ENCODE measurements at places on chromosomes 6 and 20.

GRCh38 chr6:110285306-110286060 lies 72.7 kb downstream of the METTL24 start:
- no peak for DNase-seq

GRCh38 chr20:37969949-37970855 lies 63.1 kb downstream of the TTI1 start:
- no peak for DNase-seq

- DNase-seq = no peak
These were observed 103.5 kb downstream of the MAP7 start for GRCh38 chr6:136446579-136447187.

- no peak for DNase-seq
These were observed 44.8 kb downstream of the TCP11 start for GRCh38 chr6:35096129-35096862.

- peak; percentile 17 for DNase-seq
These were observed 137.0 kb upstream of the STMND1 start for GRCh38 chr6:16964553-16965499.

DNA sequence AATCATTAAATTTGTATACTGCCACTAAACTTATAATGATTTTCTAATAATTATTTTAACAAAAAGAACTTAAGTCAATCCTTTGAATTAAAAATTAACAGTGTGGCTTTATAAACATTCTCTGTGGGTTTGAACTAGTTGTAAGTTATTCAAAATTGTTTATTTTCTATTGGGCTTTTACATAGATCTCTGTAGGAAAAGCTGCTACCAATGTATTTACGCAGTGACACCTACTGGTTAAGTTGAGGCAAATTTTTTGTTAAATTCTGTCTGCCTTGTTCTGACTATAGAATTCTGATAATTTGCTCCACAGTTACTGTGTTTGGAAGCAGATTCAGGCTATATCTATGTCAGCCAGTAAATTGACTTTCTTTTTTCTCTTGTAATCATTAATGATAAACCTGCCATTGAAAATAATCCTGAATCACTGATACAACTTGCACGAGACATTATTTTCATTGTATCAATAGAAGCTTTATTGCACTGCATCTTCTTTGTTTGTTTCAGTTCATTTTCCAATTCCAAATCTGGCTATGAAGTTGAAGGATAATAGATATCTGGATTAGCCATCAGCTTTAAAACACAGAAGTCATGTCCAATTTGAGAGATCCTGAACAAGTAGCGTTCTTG lies 66.0 kb upstream of the UTRN start:
- no peak for DNase-seq

DNA sequence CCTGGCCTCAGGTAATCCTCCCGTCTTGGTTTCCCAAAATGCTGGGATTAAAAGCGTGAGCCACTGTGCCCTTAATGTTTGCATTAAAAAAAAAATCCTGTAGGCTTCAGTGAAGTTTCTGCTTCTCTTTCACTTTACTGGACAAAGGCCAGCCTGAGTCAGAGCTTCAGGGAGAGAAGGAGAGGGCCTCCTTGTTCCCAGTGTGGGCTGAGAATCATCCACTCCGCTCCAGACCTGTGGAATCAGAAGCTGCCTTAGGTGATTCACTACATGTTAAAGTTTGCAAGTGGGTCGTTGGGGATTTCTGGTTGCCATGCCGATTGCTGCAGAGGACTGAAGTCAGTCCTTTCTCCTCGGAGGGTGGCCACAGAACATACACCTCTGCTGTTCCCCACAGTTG lies 113.3 kb upstream of the EEF1E1 start:
- DNase-seq = no peak

- no peak for DNase-seq
These were observed 54.5 kb upstream of the CD2AP start for GRCh38 chr6:47423079-47423478.

GRCh38 chr6:10194816-10195672 lies 219.8 kb downstream of the TFAP2A start:
- DNase-seq = no peak

GRCh38 chr20:20276811-20277530 lies 90.9 kb upstream of the INSM1 start:
- no peak for DNase-seq

DNA sequence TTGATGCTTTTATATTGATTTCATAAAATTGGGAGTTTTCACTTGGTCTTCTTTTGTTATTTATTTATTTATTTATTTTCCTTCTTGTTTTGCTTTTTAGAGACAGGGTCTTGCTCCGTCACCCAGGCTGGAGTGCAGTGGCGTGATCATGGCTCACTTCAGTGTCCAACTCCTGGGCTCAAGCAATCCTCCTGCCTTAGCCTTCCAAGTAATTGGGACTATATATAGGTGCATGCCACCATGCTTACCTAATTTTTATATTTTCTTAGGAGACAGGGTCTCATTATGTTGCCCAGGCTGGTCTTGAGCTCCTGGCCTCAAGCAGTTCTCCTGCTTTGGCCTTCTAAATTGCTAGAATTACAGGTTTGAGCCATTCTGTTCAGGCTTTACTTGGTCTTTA lies 38.3 kb upstream of the MYLK2 start:
- DNase-seq = no peak

DNA sequence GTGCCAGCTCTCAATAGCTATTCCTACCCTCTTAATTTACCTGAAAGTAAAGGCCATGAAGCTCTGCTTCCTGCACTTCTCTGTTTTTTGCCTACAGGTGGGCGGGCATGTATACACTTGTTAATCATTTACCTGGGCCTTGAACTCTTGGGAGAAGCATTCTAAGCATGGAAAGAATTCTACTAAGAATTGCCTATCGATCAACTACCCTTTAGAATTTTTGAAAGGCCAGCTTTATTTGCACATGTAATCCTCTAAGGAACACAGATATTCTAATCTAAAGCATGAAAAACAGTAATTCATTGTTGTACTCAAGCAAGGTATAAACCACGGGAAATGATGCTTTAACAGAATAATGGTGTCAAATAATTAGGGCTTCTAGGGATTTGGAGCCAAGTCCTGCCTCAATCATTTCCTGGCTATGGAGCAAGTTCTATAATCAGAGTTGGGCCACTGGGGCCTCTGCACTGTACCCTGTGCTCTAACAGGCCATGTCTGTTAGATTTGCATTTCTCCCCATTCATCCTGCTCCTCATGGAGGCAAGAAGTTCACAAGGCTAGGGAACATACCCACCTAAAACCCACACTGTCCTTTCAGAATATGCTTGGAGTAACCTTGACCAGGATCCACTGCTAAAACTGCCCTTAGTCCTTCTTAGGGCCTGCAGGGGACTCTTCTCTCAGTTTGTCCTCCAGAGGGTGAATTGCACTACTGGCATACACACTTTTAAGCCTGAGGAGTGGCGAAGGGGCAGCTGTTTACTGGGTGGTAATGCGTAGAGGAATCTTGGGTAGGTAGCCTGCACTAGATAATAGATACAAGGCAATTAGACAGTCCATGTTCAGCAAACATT lies 276.4 kb upstream of the JAG1 start:
- no peak for DNase-seq

- DNase-seq = no peak
These were observed 27.4 kb upstream of the RUNX2 start for GRCh38 chr6:45300736-45301135.

- no peak for DNase-seq
These were observed 3.9 kb upstream of the TEAD3 start for GRCh38 chr6:35500782-35501181.

DNA sequence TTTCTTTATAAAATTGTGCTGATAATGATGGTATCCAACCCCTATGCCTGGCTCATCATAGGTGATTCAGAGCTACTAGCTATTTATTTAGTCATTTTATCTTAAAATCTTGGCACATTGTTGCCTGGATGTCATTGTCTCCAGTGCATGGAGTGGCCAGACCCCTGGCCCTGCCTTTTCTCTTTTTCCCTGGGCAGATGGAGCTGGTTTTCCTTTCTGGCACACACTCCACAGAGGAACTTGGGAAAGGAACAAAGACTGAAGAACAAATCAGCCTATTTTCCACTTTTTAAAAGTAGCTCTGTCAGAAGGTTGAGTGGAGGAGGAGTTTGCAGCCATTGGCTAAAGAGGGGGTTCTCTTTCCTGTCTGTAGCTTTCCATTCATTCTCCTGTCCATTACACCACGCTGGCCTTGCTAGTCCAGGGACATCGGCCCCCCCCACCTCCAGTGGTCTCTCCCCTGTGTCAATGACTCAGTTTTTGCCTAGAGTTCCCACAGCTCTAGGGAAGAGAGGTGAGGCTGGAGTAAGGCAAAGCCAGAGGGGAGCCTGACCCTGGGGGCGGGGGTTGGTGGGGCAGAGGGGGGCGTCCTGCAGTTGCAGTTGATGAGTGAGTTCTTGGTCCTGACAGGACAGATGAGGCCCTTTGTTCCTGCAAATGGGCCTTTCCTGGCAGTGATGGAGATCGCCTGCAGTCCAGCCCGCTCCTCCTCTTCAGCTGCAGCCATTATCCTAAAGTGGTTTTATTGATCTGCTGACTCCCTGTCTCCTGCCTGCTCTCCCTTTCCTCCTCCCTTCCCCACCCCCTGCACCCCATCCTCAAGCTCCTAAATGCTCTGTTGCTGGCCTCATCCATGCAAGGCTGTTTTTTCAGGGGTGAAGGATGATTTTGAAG lies 774.5 kb downstream of the DHX35 start:
- no peak for DNase-seq

GRCh38 chr6:143766185-143766553 lies 77.0 kb upstream of the LTV1 start:
- no peak for DNase-seq

- DNase-seq = no peak
These were observed 284.3 kb upstream of the FERMT1 start for GRCh38 chr20:6407163-6407562.

GRCh38 chr6:148835920-148836441 lies 89.2 kb downstream of the UST start:
- DNase-seq = no peak

DNA sequence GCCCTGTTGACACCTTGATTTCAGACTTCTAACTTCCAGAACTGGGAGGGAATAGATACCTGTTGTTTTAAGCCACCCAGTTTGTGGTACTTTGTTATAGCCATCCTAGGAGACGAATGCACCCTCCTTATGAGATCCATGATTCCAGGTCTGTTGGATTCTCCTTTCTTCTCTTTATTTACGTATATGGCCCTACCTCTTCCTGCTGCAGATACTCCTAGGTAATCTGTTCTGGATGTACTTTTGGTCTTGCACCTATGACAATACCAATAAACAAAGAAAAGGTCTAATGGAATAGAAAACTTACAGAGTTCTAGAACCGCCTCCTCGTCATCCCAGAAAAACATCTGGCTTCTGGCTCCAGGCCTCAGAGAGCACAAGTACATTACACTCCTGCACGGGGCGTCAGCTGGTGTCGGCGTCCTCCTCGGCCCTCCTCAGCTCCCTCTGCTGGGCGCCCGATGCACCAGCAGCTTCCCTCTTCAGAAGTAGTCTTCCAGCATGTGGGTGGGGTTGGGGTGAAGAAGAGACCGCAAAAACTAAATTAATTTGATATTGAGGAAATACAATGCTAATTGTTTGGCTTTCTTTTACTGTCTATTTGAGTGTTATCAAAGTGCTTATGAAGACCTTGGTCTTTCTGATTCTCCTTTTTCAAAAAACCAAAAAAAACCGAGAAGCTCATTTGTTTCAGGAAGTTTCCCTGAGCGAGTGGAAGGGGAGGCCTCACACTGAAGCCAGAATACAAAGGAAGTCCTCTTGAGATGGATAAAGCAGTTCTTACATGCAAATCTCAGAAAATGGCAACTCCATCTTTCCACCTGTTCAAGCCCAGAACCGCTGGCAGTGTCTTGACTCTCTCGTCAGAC lies 9.7 kb upstream of the ATXN1 start:
- peak; percentile 45 for DNase-seq

GRCh38 chr20:8601542-8601912 lies 467.4 kb upstream of the PLCB4 start:
- DNase-seq = no peak

DNA sequence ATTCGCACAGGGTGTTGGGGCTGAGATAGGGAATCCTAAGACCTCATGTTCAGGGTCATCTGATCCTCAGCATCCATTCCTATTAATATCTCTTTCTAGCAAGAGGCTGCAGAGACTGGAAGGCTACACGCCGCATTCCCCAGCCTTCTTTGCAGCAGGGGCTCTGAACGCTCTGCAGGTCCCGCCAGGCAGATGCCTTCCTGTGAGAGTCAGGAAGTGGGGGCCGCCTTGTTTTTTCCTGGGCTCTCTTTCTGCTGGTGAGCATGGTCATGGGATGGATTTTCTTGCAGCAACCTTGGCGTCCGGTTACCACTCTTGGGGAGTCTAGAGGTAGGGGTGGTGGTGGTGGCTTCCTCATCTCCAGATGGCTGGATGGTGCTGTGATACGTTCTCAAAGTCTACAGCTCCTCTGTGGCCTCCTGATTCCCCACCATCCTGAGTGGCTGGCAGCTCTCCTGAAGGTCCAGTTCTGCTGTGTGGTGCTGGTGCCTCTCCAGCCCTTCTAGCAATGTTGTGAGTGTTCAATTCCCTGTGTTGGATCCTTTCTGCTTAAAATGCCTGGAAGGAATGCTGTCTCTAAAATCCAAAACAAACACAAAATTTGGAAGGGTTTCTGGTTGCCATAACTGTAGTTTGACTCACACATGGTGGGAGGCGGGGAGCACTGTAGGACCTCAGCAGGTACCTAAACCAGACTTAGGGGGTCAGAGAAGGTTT lies 111.9 kb downstream of the CEBPB start:
- DNase-seq = no peak

GRCh38 chr6:101758368-101758767 lies 364.9 kb downstream of the GRIK2 start:
- DNase-seq = no peak

DNA sequence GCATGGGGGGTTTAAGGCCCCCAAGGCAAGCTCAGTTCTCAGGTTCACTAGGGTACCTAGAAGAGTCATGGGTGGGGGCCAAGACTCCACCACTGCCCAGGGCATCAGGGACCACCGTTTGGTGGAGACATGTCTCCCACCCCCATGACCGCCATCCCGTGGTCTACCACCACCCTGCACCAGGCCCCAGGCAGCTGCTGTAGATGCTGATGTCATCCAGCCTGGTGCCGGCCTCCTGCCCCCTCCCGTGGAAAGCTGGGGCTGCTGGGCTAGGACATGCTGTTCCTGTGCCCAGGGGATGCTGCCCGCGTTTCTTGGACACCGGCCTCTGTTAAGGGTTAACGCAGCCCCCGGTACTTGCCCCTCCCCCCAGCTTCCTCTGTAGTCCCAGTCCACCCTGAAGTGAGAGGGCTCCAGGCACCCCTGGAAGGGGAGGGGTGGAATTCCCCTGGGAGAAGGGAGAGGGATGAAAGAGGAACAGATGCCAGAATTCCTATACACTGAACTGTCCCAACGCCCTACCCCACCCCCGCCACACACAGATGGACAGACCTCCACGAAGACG lies 587 bp downstream of the IP6K3 start:
- no peak for DNase-seq

GRCh38 chr6:154847318-154847717 lies 114.1 kb downstream of the SCAF8 start:
- DNase-seq = no peak

GRCh38 chr6:148109732-148110131 lies 232.9 kb upstream of the SASH1 start:
- DNase-seq = no peak

DNA sequence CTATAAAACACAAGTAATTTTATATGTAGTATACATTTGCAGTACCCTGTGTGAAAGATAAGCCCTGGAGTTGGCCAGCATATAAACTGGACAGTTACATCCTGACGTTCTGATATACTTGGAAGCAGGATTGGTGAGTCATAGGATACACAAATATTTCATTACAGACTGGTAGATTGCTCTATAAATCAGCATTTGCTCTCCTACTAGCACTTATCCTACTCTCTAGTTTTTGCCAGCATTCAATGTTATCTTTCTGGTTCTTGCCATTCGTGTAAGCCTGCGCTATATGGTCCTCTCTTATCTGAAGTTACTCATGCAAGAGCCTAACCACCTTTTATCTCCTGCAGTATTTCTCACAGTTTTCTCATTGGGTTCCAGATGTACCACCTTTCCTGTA lies 680.2 kb upstream of the MMS22L start:
- no peak for DNase-seq
